Stimulated activated CD8-positive, alpha-beta memory T cell treated with anti-CD3 and anti-CD28 coated beads, Interleukin-7, amount 100 ng/mL, for 4 hours (primary cell): ENCODE measurements at places on chromosomes 5 and 9.

GRCh38 chr9:72978744-72979143, 25.9 kb upstream of the ALDH1A1 start:
- DNase-seq, result no peak

GRCh38 chr9:72951520-72952380, 1.1 kb downstream of the ALDH1A1 start:
- DNase-seq, result no peak

- no peak for DNase-seq
These were observed 26.6 kb downstream of the LHX6 start for GRCh38 chr9:122202111-122202510.

GRCh38 chr9:71725590-71726338, 42.5 kb downstream of the CEMIP2 start:
- no peak for DNase-seq

GRCh38 chr5:115079924-115080623, 89.6 kb downstream of the TRIM36 start:
- DNase-seq, result no peak

DNA sequence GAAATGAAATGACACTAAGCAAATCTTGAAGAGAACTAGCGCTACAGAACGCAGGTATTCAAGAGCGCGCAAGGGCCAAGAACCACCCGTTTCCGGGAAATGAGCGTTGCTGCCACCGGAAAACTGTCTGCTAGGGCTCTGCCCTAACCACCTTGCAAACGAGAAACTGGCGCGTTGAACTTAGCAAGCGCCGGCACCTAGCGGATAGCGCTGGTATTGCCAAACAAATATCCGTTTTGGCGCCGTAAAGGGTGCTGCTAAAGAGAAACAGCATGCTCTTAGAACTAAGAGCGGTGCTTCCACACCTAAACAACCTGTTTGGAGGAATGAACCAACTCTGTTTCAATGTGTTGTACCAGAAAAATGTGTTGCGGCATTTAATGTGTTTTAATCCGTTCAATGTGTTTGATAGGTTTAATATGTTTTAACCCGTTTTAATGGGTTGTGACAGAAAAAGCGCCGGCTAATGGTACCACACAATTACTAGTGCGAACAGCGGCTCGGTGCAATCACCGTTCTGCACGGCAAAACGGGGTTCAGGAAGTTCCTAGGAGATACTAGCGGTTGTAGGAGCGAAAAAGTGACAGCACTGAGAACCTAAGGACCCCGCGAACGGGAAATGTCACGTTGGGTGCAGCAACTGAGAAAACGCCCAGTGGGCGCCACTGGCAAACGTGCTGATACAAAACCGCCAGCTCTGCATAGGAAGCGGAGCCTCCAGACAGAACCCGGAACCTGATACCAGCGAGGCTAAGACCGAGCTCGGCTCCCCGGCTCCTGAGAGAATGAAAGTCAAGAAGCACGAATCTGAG, at the start of gene ANXA2R:
TSS of gene ANXA2R (minus strand) at position 33 of the 812 bp plus-strand sequence. CDS start 273 bp downstream, outside the sequence.
- DNase-seq, result peak; percentile 93

DNA sequence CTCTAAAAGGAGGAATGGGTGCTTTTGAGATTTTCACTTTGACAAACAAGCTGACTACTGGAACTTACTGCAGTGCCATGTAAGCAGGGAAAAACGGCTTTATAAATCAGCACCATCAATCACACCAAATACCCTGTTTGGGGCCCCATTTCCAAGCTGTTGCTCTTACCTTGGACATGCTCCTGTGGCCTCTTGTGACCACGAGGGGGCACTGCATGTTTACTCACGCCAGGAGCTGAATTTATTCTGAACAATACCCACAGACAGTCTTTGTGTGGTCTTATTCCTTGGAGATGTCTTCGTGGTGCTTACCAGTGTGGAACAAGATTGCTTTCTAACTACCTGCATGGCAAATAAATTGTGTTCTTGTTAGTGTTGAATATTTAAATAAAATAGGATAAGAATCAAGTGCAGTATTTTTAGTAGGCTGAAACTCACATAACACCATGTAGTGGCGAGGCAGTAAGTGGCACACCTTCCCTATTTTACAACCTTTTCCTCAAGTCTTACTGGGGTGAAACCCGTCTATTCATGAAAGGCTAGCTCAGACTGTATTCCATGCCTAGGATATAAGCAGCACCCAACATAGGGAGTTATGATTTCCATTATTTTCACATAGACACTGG, 155.5 kb upstream of the NMUR2 start:
- no peak for DNase-seq

GRCh38 chr9:95506678-95507463, 9.9 kb downstream of the PTCH1 start:
- DNase-seq, result no peak

GRCh38 chr5:165626161-165626560, 2120.7 kb downstream of the MAT2B start:
- DNase-seq, result no peak

DNA sequence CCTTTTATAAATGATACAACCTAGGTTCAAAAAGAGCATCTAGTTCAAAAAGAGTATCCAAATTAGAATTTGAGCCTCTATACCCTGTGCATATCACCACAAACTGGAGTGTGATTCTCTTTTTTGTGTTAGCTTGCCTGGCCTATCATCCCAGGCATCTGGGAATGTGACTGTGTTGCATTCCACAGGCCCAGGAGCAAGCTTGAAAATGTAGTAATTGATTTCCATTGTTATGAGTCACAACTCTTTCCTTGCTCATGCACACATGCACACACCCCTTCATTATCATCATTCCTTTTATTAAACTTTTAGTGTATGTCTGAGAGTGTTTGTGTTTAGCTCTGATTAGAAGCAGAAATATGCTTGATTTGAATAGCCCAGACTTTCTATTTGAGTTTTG, 75.2 kb downstream of the FCHO2 start:
- no peak for DNase-seq

DNA sequence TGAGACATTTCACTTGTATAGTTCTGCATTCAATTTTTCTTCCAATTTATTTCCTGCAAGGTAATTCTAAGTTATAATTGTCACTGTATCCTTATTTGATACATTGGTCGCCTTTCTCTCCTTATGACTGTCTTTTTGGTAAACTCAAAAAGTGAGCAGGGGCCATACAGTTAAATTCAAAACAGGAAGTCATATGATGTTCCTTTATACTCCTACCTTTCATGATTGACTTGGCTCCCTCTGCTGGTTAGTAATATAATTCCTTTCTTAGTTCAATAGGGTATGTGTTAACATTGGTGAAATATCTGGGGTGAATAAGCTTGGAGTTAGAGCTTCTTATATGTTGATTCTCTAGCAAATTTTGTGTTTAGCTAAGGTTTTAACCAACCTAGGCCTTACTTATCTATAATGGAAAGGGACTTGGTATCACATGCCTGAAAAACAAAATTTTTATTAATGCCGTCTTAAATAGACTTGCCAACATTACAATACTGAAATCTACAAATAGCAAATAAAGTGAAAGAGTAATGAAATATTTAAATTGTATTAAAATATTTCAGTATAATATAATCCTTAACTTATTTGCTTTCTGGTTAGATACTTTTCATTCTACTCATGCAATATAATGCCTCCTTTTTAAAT, 6.0 kb upstream of the NIPBL start:
- no peak for DNase-seq

- DNase-seq, result no peak
These were observed 119.4 kb downstream of the TLR4 start for GRCh38 chr9:117823576-117823975.

DNA sequence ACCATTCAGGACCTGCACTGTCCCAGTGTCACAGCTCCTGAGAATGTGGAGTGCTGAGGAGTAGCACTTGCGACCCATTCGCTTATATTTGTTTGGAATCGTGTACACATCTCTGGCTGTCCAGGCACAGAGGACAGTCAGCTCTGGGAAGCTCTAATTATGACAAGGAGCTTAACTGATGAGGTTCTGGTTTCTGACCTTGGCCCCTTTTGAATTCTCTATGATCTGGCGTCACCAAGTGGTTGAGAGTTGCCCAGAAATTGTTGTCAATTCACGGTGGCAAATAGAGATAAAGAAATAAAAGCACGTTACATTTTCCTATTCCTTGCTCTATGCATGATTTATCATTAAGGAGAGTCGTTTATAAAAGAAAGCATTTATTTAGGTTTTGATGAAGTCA, 34.9 kb upstream of the LECT2 start:
- DNase-seq, result no peak

GRCh38 chr9:128439273-128439672, 16.5 kb upstream of the ODF2 start:
- no peak for DNase-seq

DNA sequence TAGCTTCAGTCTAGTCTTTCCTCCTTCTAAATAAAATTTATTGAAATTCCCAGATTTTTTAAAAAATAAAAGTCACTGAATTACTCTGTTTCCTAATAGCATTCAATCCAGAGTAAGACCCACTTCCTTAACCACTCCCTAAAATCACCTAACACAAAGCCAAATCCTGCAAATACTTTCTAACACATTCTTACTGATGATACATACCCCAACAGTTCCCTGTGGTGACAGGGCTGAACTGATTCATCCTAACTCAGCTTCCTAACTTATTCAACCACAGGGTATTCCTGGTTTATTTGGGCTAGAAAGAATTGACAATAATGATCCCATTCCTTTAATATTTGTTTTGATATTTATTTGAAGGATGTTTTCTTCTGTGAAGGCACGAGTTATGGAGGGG, 40.7 kb upstream of the ZNF300 start:
- no peak for DNase-seq

GRCh38 chr5:23072179-23072578, 219.0 kb upstream of the CDH12 start:
- no peak for DNase-seq

- DNase-seq, result no peak
These were observed 82.1 kb upstream of the LMX1B start for GRCh38 chr9:126531591-126531990.

- DNase-seq, result no peak
These were observed 203.5 kb upstream of the IER5L start for GRCh38 chr9:129381481-129381957.

GRCh38 chr9:108239696-108240321, 616.0 kb downstream of the ACTL7B start:
- no peak for DNase-seq

DNA sequence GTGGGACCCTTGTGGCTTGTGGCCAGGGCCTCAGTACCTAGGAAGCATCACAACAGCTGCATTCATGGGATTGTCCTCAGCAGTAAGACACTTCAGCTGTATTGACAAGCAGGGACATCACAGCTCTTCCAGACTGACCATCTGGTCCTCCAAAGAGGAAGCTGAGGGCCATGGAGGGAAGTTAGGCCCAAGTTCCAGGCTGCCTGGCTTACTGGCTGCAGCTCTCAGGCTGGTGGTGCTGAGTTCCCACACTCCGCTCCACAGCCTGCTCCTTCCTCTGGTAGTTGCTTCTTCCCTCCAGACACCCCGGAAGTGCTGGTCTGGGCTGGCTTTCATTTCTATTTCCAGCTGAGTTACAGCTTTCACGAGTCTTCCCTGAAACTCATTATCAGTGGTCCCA, 5.7 kb upstream of the STING1 start:
- DNase-seq, result no peak

- DNase-seq, result no peak
These were observed 10.7 kb downstream of the ABO start for GRCh38 chr9:133264235-133264764.

DNA sequence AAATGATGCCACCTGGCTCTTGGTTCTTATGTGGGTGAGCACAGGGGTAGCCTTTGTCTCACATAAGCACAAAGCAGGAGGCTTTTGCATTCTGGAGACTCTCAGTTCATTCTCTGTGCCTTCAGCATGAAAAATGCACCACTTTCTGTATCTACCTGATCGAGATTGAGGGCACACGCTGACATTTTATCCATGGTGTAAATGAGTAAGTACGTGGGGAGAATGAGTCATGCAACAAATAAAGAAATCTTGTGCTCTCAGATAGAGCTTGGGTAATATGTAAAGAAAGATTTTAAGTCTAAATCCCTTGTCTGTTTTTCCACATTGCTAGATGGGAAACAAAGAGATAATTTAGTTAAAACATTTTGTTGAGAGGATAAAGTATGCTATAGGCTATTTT, 607.2 kb upstream of the WWC1 start:
- DNase-seq, result no peak

DNA sequence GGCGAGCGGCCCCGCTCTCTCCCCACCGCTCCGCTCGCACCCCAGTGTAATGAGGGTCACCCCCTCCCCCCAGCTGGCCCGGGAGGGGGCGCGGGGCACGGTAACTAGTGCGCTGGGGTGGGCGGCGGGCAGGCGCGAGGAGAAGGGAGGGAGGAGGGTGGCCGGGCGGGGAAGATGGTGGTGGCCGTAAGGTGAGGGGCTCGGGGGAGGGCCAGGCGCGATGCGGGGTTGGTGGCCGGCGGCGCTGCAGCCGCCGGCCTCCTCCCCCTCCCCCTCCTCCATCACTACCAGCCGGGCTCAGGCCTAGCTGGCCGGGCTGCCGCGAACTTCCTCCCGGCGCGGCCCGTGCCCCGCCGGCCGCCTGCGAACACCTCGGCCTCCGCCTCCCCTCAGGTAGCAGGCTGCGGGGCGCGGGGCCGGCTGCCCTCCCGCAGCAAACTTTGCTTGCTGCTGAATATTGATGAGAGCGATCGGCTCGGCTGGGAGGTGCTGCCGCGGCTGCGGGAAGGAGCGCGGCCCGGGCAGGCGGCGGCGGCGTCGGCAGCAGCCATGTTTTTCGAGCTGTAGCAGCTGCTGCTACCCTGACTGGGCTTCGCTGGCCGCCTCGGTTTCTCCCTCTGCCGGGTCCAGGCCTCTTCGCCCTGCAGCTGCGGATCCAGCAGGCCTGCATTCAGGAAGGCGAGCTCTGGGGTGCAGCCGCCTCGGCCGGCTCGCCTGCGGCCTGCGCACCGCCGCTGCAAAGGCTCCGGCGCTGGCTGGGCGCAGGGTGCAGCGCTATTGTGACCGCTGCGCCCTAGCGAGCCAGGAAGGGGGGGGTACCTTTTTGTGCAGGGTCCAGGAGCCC, 502 bp downstream of the NSD1 start:
- no peak for DNase-seq

DNA sequence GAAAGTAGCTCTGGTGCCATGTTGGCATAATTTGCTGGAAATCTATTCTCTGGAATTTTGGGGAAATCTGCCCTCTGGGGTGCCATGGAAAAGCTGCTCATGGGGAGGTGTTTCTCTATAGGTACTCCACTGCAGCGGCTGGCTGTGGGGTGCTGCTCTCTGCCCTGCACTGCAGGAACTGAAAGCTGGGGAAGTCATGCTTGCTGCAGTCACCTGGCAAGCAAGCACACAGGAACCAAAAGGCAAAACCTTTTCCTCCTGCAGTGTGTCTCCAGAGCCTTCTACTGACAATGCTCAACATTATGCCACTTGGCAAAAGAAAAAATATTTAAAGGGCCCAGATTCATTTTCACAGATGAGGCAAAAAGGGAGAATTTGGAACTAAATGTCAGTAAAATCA, 25.8 kb upstream of the CARNMT1 start:
- DNase-seq, result no peak

- no peak for DNase-seq
These were observed 196.2 kb downstream of the DTWD2 start for GRCh38 chr5:118791926-118792734.

DNA sequence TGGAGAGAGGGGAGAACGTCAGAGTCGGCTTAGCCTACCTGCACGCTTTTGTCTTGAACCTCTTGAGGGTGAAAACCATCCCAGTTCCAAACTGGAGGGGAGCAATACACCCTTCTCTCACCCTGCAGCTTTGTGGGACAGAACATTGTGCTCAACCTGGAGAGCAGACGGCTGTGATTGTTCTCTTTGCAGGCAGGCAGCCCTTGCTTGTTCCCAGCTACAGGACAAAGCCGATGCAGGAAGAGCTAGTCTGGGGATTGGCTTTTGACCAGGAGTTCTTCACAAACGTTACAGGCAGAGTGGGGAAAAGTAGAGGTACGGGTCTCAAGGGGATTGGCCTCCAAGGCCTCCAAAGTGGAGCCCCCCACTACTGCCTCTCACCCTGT, 33.9 kb upstream of the ARHGAP26 start:
- no peak for DNase-seq
